ENCODE measurements at places on chromosomes 13 and 19. TPM values are rescaled to one million over a fixed set of nuclear protein-coding genes. Genes with fewer than 3 reads are reported as not detected.
A peak's percentile ranks its signal among the peaks of the same experiment; 100 is the strongest.

GRCh38 chr13:50286324-50286723 lies 271.1 kb downstream of the KCNRG start:
- H3K4me1 ChIP-seq: no peaks in the 10 kb centered on the region
- no peaks in the 10 kb centered on the region for H3K36me3 ChIP-seq
- no peak overlapping the region for H3K4me3 ChIP-seq
- H3K27ac ChIP-seq: no peak overlapping the region
- DNase-seq: no peak
- H3K27me3 ChIP-seq: no peaks in the 10 kb centered on the region

DNA sequence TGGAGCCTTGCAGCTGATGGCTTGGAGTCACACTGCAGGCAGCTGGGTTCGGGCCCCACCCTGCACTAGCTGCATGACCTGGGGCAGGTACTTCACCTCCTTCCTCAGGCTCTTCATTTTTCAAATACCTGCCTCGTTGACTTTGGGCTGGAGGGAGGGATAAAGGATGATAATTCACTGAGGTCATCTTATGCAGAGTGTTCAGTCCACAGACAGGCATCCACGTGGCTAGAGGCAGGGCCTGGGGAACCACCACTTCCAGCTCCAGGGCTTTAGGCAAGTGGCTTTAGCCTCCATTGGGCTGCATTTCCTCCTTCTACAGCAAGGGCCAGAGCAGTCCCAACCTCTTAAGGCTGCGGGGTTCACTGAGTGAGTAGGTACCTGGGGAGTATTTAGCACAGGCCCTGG lies 84.8 kb downstream of the SIPA1L3 start:
- DNase-seq: no peak
- no peak overlapping the region for H3K4me3 ChIP-seq
- no peaks in the 10 kb centered on the region for H3K4me1 ChIP-seq

CBARP gene
- not detected for total RNA-seq

ZNF576 gene
- total RNA-seq: 16.5 TPM

DNA sequence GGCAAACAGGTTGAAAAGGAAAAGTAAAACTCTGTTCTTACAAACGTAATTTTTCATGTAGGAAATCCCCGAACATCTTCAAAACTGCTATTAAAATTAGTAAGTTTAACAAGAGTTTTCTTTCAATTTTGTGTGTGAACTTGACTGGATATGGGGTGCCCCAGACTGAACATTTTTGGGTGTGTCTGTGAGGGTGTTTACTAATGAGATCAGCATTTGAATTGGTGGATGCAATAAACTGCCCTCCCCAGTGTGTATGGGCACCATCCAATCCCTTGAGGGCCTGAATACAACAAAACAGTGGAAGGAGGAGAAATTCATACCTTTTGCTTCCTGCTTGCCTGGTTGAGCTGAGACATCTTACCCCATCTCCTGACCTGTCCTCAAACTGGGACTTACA lies 11.8 kb downstream of the HAUS8 start:
- no peaks in the 10 kb centered on the region for H3K36me3 ChIP-seq
- H3K4me3 ChIP-seq: no peak overlapping the region
- H3K27me3 ChIP-seq: no peaks in the 10 kb centered on the region
- no peak for DNase-seq

LHFPL6 gene
- total RNA-seq: 9.0 TPM

GRCh38 chr13:50428183-50428877 lies 413.1 kb downstream of the KCNRG start:
- no peak overlapping the region for H3K4me3 ChIP-seq
- no peaks in the 10 kb centered on the region for H3K4me1 ChIP-seq
- H3K36me3 ChIP-seq: no peaks in the 10 kb centered on the region
- no peaks in the 10 kb centered on the region for H3K27me3 ChIP-seq
- no peak for DNase-seq
- no peak overlapping the region for H3K27ac ChIP-seq

MYBPC2 gene
- not detected for total RNA-seq

DNA sequence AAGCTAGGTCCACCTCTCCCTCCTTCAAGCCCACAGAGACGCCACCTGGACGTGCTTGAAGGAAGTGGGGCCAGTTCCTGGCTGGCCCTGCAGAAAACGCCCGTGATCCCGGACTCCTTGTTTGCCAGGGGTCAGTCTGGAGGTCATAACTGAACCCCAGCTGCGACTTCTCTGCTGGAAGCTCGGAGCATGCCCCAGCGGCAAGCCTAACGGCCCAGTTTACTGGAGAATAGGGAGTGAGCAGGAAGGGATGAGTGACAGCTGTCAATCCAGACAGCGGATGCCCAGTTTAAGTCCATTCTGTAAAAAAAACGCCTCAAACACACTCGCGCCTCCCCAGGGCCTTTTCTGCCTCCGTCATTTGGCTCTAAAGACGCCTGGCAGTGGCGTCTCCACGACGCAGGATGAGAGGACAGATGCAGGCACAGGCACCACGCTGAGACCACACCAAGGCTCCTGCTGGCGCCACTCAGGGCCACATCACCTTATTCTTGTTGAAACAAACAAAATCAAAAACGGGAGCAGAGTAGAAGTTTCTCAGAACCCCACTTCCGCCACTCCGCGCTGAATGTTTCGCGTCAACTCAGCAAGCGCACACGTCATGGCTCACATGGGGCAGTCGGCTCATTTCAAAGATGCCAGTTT lies 57.6 kb downstream of the RASA3 start:
- no peak overlapping the region for H3K27ac ChIP-seq
- H3K27me3 ChIP-seq: no peaks in the 10 kb centered on the region
- peak; percentile 42 for DNase-seq
- H3K4me3 ChIP-seq: no peak overlapping the region
- H3K4me1 ChIP-seq: no peaks in the 10 kb centered on the region

DNA sequence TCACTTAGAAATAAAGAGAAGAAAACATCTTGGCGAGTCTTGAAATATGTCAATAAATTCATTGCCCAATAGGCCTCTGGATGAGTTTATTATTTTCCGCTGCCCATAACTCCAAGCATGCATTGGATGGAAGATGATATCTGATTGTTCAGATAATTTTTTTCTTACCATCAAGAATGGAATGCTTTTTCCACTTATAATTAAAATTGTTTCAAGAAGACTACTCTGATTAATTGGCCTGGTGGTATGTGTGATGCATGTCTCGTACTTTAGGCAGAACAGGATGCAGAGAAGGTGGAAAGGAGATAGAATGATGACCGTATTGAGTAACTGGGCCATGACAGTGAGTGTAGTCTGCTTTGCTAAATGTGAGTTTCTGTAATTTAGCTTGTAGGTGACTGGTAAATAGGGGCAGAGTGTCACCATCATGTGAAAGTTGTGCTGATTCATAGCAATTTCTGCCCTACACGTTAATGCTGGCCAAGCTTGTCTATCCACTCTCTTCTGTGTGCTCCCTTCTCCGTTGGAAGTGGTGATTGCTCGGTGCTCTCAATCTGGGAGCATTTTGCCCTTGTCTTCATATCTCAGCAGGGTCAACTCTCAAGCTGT lies 13.5 kb upstream of the SPATA13 start:
- DNase-seq: no peak
- H3K4me3 ChIP-seq: no peak overlapping the region
- H3K4me1 ChIP-seq: no peaks in the 10 kb centered on the region
- no peaks in the 10 kb centered on the region for H3K27me3 ChIP-seq
- H3K36me3 ChIP-seq: no peaks in the 10 kb centered on the region

- no peaks in the 10 kb centered on the region for H3K36me3 ChIP-seq
- no peak for DNase-seq
- H3K4me3 ChIP-seq: no peak overlapping the region
- H3K27ac ChIP-seq: no peak overlapping the region
Observed at GRCh38 chr13:79681069-79681468, 200.1 kb downstream of the NDFIP2 start.

DNA sequence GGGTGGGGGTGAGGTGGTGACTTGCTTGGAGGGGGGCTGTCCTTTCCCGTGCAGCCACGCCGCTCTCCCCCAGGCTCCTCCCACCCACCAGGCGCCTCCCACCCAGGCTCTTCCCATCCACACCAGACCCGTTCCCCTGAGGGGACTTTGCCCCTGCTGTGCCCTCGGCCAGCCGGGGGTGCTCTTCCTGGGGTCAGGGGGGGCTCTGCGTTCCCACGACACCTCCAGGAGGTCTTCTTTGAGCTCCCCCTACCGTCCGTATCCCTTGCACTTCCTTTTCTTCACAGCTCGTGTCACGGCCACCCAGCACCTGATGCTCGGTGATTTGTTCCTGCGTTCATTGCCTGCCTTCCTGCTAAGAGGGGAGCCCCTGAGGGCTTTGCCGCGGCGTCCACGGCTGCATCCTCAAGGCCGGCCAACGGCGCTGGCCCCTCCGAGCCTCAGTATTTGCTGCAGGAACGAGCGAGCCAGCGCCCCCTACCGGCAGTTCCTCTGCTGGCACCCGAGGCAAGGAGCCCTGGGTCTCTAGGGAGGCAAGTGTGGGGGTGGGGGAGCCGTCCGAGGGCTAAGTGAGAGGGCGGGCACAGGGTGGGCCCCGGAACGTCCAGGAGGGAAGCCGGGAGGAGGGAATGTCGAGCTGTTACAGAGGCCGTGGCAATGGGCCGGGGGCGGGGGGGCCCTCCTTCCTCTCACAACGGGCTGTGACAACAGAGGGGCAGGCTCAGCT lies 11.8 kb downstream of the LRRC4B start:
- H3K27me3 ChIP-seq: peaks cover 5% of the 10 kb centered on the region
- peak overlapping the region; percentile 17 for H3K4me3 ChIP-seq
- H3K4me1 ChIP-seq: peaks cover 4% of the 10 kb centered on the region
- H3K36me3 ChIP-seq: no peaks in the 10 kb centered on the region
- H3K27ac ChIP-seq: no peak overlapping the region

- H3K27me3 ChIP-seq: no peaks in the 10 kb centered on the region
- no peak for DNase-seq
- peaks cover 14% of the 10 kb centered on the region for H3K4me1 ChIP-seq
- H3K4me3 ChIP-seq: no peak overlapping the region
- no peaks in the 10 kb centered on the region for H3K36me3 ChIP-seq
- peak overlapping the region; percentile 42 for H3K27ac ChIP-seq
Observed at GRCh38 chr19:41554907-41555306, 21.1 kb upstream of the CEACAM21 start.

BCAM gene
- 39.8 TPM for total RNA-seq

DNA sequence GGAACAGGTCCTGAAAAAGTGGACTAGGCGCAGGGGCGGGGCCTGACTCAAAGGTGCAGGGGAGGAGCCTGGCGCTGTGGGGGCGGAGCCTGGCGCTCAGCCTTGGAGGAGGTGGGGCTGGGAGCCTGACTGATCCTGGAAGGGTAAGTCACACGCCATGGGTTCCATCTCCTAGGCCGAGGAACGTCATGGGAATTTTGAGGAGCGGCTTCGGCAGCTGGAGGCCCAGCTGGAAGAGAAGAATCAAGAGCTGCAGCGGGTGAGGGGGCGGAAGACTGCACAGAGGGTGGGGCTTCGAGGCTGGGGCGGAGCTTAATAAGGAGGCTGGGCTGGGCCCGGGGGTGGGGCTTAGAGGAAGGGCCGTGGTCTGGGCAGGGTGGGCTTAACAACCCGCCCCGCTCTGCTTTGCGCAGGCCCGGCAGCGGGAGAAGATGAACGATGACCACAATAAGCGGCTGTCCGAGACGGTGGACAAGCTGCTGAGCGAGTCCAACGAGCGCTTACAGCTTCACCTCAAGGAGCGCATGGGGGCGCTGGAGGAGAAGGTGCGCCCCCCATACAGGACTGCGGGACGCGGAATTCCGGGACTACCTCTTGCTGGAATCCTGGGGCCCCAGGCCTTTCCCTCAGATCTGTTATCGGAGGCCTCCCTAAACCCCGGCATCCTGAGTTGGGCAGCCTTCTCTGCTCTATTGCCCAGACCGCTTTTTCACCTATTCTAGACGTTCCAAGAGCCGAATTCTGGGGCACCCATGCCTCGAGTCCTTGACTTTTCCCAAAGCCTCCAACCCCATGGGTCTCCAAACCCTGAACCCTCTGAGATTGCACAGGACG lies 14.5 kb downstream of the PPFIA3 start:
- H3K27ac ChIP-seq: peak overlapping the region; percentile 69
- peak; percentile 92 for DNase-seq
- no peaks in the 10 kb centered on the region for H3K4me1 ChIP-seq

KIR3DL1 gene
- not detected for total RNA-seq
